ENCODE measurements at places on chromosomes 2 and 18. TPM values are rescaled to one million over a fixed set of nuclear protein-coding genes. Genes with fewer than 3 reads are reported as not detected.

The NT5DC4 gene
- not detected for total RNA-seq

DNA sequence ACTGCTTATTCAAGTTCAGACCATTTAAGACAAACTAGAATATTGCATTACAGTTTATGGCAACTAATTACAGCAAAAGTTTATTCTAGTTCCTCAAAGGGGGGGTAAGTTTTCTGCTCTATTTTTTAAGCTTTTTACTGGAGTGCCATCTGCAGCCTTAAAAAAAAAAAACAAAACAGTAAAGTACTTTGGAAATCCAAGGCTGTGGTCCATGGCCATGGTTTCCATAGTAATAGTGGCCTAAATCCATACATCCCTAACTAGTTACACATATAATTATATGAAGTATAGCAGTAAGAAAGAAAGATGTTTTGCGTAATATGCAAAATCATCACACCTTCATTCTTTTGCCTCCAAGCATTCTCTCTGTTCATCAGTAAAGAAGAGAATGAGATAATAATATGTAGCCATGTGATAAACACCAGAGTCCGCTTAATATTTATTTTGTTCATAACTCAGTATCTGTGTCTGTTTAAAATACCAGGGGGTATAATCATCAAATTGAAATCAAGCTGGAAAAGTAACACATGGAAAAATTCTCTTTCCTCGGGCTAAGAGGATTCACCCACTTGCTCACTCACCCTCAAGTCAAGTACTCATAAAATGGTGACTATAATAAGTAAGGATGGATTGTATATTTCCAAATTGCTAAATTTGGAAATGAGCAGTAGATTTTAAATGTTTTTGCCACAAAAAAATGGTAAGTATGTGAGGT is 301.1 kb upstream of the RND3 start:
- DNase-seq, result no peak

DNA sequence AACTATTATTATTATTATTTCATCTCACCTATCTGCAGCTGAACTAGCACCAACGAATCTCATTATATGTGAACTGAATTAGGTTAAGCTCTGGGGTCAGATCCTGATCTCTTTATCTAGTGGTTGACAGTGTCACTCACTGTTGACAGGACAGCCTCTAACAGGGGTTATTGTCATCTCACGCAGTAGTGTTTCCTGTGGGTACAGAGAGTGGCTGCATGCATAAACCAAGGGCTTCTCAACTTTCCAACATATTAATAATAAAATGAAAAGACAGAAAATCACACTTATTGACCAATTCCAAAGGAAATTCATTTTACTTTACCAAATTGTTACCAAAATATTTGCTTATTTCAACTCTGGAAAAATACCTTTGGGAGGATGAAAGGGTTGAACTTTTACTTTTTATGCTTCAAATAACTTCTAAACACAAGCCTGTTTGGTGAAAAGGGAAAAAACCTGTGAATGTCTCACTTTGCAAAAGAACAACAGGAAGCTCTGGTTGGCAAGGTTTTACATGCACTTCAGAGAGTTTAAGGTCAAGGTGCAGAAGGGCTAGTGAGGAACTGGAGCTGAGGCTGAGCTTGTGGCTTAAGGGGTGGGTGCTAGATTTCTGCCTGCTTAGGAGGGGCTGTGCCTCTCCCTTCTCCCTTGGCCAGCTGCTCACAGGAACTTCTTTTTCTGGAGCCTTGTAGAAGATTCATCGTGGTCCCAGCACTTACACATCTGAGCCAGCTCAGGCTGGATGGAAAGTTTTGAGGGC is 72.6 kb downstream of the CTAGE1 start:
- DNase-seq, result no peak

- no peak for DNase-seq
These were observed 9.4 kb downstream of the CTIF start for GRCh38 chr18:48548011-48548771.
